ENCODE measurements at places on chromosomes 12 and 14.

DNA sequence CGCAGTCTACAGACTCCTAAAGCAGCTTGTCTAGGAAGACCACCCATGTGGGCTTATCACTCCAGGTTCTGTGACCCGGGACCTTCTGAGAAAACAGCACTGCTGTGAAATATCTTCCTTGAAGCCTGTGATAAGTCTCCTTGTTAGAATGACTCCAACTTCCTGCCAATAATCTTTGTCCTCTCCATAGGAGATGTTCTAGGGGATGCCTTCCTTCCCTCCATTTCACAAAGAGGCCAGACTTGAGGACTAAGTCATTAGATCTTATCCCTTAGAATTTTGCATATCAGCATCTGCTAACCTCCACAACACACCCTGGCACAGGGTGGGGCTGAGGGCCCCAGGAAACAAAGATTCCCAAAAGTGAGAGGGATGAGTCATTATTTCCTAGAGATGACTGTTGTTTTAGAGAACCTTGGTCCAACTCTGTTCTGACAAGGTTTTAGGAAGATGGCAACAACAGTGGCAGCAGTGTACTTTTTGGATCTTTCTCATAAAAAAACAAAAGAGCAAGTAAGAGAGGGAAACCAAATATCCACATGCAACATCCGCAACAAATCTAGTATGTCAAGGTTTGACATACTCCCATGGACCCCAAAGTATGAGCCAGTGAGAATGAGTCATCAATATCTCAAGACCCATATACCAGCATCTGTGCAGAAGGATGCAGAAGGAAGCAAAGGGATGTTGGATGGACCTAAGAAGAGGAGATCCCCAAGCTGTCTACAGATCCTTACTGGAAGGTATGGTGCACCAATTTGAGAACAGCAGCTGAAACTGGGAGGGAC is 6.0 kb downstream of the LTB4R start:
- DNase-seq, result no peak

GRCh38 chr12:1858456-1858855 is 38.1 kb downstream of the LRTM2 start:
- DNase-seq, result no peak

- DNase-seq, result peak; percentile 47
Measured at GRCh38 chr12:47651368-47652254, 54.2 kb downstream of the RPAP3 start.

- no peak for DNase-seq
Measured at GRCh38 chr12:79732638-79733037, 41.9 kb upstream of the PAWR start.

- DNase-seq, result no peak
Measured at GRCh38 chr14:26925876-26926584, 328.2 kb upstream of the NOVA1 start.

DNA sequence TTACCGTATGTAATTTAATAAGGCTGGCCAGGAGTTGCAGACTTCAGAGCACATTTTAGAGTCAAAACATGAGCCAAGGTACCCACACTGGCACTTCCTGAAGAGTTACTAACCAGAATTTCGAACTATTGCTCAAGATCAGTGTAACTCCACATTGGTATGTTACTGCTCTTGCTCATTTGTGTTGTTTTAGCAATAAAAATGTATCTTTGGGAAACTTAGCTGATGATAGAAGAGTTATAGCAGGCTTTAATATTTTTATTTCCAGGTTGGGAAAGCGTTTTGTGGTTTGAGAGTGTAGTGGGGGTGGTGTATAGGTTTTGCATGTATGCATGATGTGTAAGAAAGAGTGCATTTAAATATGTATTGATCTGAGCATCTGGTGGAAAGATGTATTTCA is 96.6 kb downstream of the SCN8A start:
- peak; percentile 56 for DNase-seq

DNA sequence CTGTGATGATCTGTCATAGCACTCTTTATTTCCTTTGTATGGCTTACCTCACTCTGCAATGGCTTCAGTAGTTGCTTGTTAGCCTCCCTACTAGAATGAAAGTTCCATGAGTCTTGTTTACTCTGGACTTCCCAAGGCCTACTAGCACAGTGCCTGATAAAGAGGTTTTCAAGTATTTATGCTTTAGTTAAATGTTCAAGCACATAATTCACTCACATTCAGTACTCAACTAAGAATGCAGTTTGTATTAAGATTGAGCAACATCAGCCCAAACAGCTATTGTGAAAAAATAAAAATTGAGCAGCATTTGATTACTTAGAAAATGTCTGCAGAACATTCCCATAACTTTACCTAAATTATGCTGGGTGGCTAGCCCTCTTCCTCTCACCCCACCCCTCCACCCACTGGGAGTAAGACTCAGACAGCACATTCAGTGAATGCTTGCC is 158.9 kb upstream of the AMIGO2 start:
- no peak for DNase-seq

- DNase-seq, result no peak
Measured at GRCh38 chr14:43119672-43120071, 1387.4 kb downstream of the FSCB start.

Measured in NCI-H526 treated with DMSO at 0.1 percent for 48 hours (cell line).